ENCODE measurements at places on chromosomes 4 and X.

DNA sequence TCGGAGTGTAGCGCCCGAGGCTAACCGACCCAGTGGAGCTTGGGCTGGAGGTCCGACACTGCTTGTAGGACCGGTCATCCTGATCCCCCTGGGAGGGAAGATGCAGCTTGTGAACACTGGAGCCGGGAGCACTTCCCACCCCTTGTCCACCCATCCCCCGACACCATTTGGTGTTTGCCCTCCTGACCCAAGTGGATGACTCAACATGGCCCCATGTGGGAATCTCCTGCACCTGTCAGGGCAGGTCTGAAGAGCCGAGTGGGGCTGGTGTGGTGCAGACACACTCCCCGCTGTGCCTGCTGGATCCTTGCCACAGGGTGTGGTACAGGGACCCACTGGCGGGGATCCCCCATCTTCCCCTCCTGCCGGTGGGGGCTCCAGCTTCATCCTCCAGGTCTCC lies 90.0 kb upstream of the AFAP1 start:
- no peak for DNase-seq

DNA sequence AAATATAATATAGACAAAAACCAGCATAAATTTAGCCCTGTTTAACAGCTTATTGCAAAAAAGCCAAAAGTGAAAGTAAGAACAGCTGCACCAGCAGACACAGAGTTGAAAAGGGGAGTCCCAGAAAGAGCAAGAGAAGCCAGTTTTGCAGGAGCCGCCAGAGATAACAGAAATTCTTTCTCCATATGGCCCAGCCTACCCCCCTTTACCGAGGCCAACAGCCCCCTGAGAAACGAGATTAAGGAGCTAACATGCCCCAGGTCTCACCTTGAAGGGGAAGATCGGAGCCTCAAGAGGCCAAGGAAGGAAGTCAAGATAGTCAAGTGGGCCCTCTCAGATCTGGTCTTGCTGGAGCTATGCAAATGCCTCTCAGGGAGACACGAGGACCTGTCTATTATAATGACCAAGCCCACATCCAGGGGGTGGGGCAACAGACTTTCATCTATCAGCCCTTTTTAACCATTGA lies 4.8 kb downstream of the ACOX3 start:
- DNase-seq = peak; percentile 56

GRCh38 chr4:70632028-70632427 lies 3.5 kb downstream of the ENAM start:
- no peak for DNase-seq

DNA sequence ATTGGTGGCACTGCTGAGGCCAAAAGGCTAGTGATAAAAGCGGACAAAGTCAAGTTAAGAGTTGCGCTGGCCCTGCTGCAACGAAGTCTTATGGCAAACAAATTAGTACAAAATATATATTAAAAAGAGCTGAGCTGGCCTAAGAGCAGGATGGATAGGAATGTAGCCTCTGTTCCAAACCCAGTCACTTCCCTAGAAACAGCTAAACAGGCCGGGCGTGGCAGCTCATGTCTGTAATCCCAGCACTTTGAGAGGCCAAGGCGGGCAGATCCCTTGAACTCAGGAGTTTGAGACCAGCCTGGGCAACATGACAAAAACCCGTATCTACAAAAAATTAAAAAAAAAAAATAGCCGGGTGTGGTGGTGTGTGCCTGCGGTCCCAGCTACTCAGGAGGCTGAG lies 32.4 kb upstream of the UGDH start:
- no peak for DNase-seq

DNA sequence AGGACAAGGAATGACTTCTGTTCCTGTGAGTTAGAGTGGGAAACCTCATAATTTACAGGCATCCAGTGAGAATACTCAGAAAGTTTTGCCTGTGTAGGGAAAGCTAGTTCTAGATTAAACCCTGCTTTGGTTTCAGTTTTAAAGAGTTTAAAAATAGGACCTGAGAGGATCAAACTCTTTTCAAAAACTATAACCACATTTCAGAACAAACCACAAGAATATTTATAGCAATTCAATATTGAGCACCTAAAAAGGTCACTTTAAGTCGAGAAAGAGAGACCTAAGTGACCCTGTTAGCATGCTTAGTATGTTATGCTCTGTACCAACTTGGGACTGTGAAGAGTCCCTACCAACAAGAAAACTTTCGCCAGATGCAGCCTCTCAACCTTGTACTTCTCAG lies 17.4 kb upstream of the PWWP3B start:
- no peak for DNase-seq

Measured in GM10248 (cell line).